ENCODE measurements at places on chromosomes 3 and 15.

DNA sequence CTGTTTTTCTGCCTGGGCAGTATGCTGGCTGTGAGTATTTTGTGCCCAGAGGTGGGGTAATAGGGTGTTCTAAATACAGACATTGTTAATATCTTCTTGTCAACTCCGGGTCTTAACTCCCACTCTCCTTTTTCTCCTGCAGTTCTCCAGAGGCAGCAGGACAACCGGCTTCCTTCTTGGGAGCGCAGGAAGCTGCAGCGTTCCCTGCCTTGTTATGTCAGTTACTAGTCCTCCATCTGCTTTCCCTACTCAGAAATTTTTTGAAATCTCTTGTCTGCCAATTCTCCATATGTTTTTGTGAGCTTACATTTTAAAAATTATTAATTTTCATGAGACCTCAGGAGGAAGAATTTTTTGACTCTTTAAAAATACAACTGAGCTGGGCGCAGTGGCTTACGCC, 67.2 kb downstream of the NEO1 start:
- no peak for DNase-seq

DNA sequence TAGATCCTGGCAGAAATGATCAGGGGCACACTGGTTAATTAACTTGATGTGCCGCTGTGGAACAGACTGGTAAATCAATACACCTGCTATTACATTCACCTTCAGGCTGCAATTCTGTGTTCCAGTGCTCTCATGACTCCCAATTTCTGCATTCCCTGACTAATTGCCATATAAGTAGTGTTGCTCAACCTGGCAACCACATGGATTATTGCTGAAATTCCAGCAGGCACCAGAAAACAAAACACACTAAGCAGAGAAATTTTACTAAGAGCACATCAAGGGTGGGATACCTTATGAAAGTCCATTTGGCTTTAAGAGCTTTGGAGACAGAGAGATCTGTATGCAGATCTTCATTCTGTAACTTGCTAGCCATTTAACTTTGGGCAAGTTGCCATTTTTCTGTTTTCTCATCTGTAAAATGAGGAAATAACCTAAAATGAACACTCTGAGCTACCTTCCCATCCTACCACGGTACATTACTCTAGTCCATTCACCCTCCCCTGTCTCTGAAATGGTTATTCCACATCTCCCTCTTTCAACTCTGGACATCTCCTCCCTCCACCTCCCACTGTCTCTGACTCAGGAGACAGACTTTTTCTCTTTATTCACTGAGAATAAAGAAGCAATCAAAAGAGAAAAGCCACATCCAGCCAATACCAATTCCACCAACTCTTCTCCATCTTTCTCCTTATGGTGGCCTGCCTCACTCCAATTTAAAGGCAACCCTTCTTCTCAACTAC, 54.6 kb downstream of the STAC start:
- DNase-seq, result peak; percentile 57

GRCh38 chr15:100903168-100903554, 16.0 kb upstream of the LRRK1 start:
- DNase-seq, result no peak

GRCh38 chr3:13505147-13506130, 25.3 kb downstream of the HDAC11 start:
- DNase-seq, result no peak

- DNase-seq, result peak; percentile 33
Measured at GRCh38 chr3:38003371-38003816, 12.8 kb downstream of the VILL start.

- DNase-seq, result no peak
Measured at GRCh38 chr3:48023377-48023776, 7.2 kb upstream of the MAP4 start.

- DNase-seq, result no peak
Measured at GRCh38 chr15:101152914-101153313, 98.9 kb downstream of the CHSY1 start.

DNA sequence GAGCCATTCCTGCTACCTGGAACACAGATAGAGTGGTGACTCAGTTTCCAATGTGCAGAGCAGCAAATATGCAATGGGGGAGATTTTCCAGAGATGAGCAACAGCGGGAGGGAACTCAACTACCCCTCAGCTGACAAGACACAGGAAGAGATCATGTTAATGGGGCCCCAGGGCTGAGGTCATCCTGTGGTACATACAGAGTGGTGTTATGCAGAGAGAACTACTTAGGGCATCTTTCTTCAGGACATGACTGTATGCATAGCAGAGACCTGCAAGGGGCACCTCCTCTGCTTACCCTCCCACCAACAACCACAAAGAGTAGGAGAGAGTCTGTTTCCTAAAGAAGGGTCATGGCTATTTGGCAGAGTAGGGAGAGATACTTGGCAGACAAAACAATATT, 6.8 kb upstream of the TBC1D5 start:
- DNase-seq, result no peak

Data from fibroblast of upper back skin (primary cell).